ENCODE measurements at places on chromosomes 3 and 15. TPM values are rescaled to one million over a fixed set of nuclear protein-coding genes. Genes with fewer than 3 reads are reported as not detected.
A peak's percentile ranks its signal among the peaks of the same experiment; 100 is the strongest.

- H3K4me1 ChIP-seq = peaks cover 7% of the 10 kb centered on the region
- H3K27ac ChIP-seq = no peak overlapping the region
- H3K27me3 ChIP-seq = peaks cover 1% of the 10 kb centered on the region
Observed at GRCh38 chr3:151011427-151011826, 38.9 kb upstream of the CLRN1 start.

ACP3 gene
- total RNA-seq = not detected

DNA sequence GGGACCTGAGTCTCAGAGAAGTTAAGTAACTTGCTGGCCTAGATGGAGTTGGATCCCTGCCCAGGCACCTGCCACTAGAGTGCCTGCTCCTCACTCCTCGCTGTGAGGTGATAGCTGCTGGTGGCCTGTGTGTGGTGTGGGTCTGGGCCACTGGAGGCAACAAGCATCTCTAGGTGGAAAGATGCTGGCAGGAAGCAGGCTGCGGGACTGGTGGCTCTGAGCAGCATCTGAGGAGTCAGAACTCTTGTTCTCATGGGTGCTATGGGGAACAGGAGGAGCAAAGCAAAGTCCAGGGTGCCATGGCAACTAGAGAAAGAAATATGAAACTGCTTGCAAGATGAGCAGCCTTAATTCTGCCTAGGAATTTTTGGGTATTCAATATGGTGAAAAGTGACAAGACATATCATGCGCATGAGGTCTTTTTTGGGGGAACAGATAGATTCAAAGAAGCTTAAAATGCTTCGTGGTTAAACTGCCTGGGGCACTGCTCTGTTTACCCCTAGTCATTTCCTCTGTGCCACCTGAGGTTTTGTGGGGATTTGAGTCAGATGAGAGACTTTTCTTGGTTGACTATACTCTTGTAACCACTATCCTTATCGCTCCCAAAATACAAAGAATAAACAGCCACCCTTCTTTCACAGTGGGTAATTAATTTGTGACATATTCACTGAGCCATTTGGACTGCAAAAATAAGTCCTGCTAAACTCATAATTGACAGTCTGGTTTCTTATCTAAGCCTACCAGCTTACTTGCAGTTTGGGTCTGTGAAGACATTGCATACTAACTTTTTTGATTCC is 50.3 kb downstream of the MED12L start:
- H3K4me1 ChIP-seq = no peaks in the 10 kb centered on the region
- H3K27ac ChIP-seq = no peak overlapping the region
- peaks cover 17% of the 10 kb centered on the region for H3K27me3 ChIP-seq
- H3K4me3 ChIP-seq = no peak overlapping the region

GRCh38 chr15:39397883-39398282 is 183.0 kb upstream of the THBS1 start:
- no peak overlapping the region for H3K4me3 ChIP-seq
- H3K4me1 ChIP-seq = peaks cover 52% of the 10 kb centered on the region
- H3K27me3 ChIP-seq = no peaks in the 10 kb centered on the region

DNA sequence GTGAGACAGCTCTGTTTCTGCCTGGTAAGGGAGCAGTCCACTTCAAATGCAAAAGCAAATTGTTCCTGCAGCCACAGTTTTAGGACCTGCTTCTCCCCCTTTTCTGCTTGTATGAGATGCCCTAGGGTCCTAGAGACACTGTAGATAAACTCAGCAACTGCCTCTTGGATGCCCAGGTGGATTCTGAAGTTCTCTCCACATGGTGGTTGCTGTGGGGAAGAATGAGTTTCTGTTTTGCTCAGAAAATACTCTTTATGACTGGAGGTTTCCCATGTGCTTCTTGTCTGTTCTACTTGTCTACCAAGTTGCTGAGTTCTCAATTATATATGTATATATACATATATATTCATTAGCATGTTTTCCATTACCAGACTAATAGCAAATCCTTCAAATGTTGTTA is 5.6 kb upstream of the ZNF80 start:
- no peaks in the 10 kb centered on the region for H3K4me1 ChIP-seq
- no peaks in the 10 kb centered on the region for H3K36me3 ChIP-seq
- peaks cover 13% of the 10 kb centered on the region for H3K27me3 ChIP-seq
- H3K27ac ChIP-seq = no peak overlapping the region
- H3K4me3 ChIP-seq = no peak overlapping the region

GRCh38 chr3:107861904-107862303 is 228.9 kb downstream of the CD47 start:
- H3K36me3 ChIP-seq = no peaks in the 10 kb centered on the region
- H3K27me3 ChIP-seq = peaks cover 3% of the 10 kb centered on the region
- no peak overlapping the region for H3K27ac ChIP-seq
- no peak for DNase-seq
- H3K4me1 ChIP-seq = no peaks in the 10 kb centered on the region

MUC20 gene
- not detected for total RNA-seq

LRRC49 gene
- total RNA-seq = 6.7 TPM

GRCh38 chr15:57784081-57784511 is 77.6 kb downstream of the POLR2M start:
- H3K27me3 ChIP-seq = peaks cover 2% of the 10 kb centered on the region
- peak; percentile 94 for DNase-seq
- peaks cover 37% of the 10 kb centered on the region for H3K4me1 ChIP-seq
- peak overlapping the region; percentile 74 for H3K4me3 ChIP-seq

CILP gene
- total RNA-seq = not detected

GRCh38 chr15:46815765-46816164 is 901.5 kb upstream of the SEMA6D start:
- H3K4me3 ChIP-seq = no peak overlapping the region
- H3K27ac ChIP-seq = no peak overlapping the region
- no peaks in the 10 kb centered on the region for H3K36me3 ChIP-seq
- no peaks in the 10 kb centered on the region for H3K27me3 ChIP-seq

FAM227B gene
- 7.0 TPM for total RNA-seq

GRCh38 chr3:16377196-16377595 is 112.2 kb downstream of the OXNAD1 start:
- H3K36me3 ChIP-seq = peaks cover 41% of the 10 kb centered on the region
- no peaks in the 10 kb centered on the region for H3K27me3 ChIP-seq
- H3K27ac ChIP-seq = no peak overlapping the region
- no peak overlapping the region for H3K4me3 ChIP-seq
- peaks cover 27% of the 10 kb centered on the region for H3K4me1 ChIP-seq

ITGA11 gene
- total RNA-seq = 2.4 TPM

- H3K4me1 ChIP-seq = peaks cover 35% of the 10 kb centered on the region
- no peak overlapping the region for H3K4me3 ChIP-seq
- DNase-seq = peak; percentile 34
- no peak overlapping the region for H3K27ac ChIP-seq
- H3K27me3 ChIP-seq = no peaks in the 10 kb centered on the region
- H3K36me3 ChIP-seq = no peaks in the 10 kb centered on the region
Observed at GRCh38 chr15:62994975-62995681, 47.4 kb upstream of the TPM1 start.

- peaks cover 5% of the 10 kb centered on the region for H3K36me3 ChIP-seq
- H3K4me3 ChIP-seq = no peak overlapping the region
- H3K27ac ChIP-seq = no peak overlapping the region
- peaks cover 23% of the 10 kb centered on the region for H3K4me1 ChIP-seq
Observed at GRCh38 chr3:48405343-48405881, 24.5 kb downstream of the PLXNB1 start.

DNA sequence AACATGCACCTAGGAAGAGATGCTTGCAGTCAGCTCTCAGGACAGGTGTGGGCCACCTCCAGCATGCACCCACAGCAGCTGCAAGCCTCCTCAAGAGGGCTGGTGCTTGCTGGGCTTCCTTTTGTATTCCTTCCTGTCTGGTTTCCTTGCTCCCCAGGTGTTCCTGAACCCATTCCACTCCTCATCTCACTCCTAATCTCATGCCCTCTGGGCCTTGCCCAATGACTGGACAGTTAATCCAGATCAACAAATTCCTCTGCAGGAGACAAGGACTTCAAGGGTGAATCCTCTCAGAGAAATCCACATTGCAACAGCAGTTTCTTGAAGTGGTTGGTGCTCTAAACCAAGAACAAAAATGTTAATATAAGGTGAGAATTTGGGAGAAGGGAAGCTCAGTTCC is 30.7 kb downstream of the RASGRP1 start:
- no peaks in the 10 kb centered on the region for H3K27me3 ChIP-seq
- peaks cover 78% of the 10 kb centered on the region for H3K4me1 ChIP-seq
- no peaks in the 10 kb centered on the region for H3K36me3 ChIP-seq
- H3K27ac ChIP-seq = no peak overlapping the region

DNA sequence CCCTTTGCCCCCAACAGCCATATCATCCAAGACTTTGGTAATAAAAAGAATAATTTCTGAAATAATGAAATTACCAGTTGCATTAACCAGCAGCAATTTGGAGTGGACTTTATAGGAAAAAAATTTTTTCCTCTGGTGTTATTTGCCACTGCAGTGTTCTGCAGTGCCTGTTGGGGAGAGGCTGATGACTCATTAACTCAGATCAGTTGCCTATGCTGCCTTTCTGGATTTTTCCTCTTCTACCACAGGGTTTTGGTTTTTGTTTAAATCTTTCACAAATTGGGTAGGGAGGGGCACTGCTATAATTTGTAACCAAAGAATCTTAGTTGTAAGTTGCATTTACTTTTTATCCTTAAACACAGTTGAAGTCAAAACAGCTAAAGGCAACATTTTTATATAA is 22.7 kb downstream of the ATP6V1A start:
- H3K4me3 ChIP-seq = peak overlapping the region; percentile 55
- peak; percentile 54 for DNase-seq
- H3K4me1 ChIP-seq = peaks cover 41% of the 10 kb centered on the region
- H3K36me3 ChIP-seq = peaks cover 6% of the 10 kb centered on the region
- peak overlapping the region; percentile 57 for H3K27ac ChIP-seq
